ENCODE measurements at places on chromosomes 5 and 9.

DNA sequence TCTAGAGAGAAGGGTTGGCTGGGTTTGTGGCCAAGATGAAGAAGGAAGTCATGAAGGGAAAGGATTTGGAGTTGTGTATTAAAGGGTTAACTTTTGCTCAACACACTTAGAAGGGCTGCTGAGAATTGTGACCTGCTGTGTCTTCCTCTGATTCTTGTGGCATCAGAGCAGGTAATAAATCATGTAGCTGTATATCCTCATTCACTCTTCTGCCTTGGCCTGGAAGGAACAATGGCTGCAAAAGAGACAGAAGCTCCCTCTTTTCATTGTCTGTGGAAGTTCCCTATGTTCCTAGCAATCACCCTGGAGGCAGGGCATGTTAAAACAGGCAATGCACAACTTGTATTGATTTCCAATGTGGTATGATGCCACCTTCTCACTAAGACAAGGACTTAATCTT is 159.1 kb downstream of the LRRC70 start:
- DNase-seq: no peak

DNA sequence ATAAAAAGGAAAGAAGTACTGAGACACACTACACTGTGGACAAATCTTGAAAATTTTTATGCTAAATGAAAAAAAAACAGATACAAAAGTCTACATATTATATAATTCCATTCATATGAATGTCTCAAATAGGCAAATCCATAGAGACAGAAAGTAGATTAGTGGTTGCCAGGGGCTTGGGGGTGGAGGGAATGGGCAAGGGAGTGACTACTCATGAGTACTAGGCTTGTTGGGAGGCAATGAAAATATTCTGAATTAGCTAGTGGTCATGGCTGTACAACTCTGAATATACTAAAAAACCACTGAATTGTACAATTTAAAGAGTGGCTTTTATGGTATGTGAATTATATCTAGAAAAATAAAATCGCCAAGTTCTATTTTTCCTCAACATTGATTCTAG is 154.9 kb downstream of the AUH start:
- DNase-seq: no peak

DNA sequence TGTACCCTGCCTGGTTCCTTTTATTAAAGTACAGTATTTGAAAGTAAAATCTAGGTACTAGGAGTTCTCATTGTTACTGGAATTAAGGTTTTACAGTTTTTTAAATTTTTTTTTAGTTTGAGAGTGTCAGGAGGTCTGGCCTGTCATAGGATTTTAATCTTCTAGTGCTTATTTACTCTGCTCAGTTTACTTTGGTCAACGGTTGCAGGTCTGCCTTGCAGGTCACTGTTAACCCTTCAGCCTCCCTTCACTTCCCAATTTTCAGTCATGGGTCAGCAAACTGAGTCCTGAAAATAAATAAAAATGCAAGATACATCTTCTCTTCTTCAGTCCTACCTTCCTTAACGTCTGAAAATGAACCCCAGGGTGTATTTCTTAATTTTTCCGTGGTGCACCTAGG is 18.8 kb upstream of the PTBP3 start:
- DNase-seq: no peak

- DNase-seq: no peak
Measured at GRCh38 chr5:158809310-158809850, 290.3 kb downstream of the EBF1 start.

DNA sequence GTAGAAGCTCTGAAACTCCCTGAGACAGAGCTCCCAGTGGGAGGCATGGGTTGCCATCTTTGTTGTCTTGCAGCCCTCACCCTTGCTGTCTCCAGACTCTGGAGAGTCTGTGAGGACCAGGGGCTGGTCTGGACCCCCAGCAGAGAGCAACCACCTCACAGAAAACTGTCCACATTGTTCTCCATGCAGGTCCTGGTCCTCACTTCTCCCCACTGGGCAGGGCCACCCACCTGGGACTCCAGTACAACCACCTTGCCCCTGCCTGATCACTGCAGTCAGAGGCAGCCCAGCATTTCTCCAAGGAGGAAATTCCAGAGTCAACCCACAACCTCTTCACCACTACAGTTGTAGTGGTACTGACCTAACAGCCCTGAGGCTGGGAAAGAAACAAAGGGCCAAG is 285.6 kb upstream of the RPS23 start:
- no peak for DNase-seq

DNA sequence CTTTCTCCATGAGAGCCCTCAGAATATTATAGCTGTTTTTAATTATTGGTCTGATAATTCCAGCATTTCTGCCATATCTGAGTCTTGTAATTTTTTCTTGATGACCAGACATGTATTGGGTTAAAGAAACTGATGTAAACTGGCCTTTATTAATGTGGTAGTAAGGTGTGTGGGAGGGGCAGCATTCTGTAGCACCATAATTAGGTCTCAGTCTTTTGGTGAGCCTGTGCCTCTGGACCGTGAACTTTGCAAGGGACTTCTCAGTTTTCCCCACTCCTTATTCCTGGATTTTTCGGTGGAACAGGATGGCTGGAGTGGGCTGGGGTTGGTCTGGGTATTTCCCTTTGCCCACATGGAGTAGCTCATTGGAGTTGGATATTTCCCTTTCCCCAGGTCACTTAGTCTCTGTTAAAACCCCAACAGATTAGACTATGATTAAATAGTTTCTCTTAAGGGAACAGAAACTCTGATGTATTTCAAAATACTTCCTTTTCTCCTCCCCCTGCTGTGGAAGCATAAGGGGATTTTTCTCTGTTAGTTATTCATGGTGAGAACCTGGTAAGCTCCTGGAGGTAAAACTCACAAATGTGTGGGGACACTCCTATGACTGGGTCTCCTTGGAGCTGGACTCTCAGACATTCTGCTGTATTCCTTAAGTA is 52.4 kb downstream of the FSD1L start:
- no peak for DNase-seq

- no peak for DNase-seq
Measured at GRCh38 chr5:152113401-152113800, 188.8 kb upstream of the GLRA1 start.

DNA sequence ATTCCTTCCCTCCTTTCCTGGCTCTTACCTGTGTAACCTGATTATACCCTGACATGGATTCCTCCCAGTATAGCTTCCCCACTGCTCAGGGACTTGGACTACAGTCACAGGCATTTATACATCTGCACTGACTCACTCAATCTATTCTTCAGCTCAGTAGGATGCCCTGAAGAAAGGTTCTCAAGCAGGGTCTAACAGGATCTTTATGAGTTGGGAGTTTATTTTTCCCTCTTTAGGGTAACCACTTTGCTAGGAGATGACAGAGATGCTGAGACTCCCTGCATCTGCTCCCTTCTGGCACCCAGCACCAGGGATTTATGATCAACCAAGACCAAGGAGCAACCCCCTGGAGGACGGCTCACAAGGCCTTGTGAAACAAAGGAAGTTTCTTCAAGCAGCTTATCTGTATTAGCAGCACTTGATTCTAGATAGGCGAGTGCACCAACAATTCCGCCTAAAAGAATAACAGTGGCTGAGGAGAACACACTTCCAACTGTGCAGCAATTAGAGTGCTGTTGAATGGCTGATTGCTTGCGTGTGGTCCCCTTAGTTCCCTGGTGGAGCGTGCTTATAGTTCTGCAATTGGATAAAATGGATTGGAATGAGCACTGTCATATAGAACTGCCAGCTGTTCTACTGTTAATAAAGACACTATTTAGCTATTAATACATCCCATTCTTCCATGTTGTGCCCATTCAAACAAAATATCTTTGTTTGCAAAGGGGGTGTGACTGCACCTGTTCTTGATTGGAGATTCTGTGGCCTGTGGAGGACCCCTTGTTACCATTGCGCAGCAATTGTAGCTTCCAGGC is 482.6 kb downstream of the ZNF608 start:
- no peak for DNase-seq

GRCh38 chr5:20959347-20959746 is 971.3 kb upstream of the CDH18 start:
- no peak for DNase-seq

DNA sequence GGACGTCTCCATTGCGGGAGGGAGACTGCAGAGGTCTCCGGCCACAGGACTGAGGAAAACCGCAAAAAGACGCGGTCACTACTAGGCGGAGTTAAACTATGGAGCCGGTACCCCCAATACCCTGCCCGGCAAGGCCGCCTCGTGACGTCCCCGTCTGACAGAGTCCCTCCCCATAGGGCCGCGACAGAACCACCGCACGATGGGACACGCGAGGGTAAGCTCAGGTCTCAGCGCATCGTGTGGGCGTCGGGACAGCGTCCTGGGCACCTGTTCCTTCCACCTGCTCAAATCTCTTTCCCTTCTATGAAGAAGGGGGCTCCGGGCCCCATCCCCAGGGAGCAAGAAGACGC is 35.2 kb upstream of the GLDC start:
- DNase-seq: peak; percentile 83

GRCh38 chr9:71816916-71817451 is 48.7 kb upstream of the CEMIP2 start:
- peak; percentile 22 for DNase-seq

GRCh38 chr9:115416299-115416698 is 298.3 kb upstream of the TNC start:
- DNase-seq: no peak

GRCh38 chr5:33523208-33523771 is 82.5 kb downstream of the TARS1 start:
- no peak for DNase-seq

DNA sequence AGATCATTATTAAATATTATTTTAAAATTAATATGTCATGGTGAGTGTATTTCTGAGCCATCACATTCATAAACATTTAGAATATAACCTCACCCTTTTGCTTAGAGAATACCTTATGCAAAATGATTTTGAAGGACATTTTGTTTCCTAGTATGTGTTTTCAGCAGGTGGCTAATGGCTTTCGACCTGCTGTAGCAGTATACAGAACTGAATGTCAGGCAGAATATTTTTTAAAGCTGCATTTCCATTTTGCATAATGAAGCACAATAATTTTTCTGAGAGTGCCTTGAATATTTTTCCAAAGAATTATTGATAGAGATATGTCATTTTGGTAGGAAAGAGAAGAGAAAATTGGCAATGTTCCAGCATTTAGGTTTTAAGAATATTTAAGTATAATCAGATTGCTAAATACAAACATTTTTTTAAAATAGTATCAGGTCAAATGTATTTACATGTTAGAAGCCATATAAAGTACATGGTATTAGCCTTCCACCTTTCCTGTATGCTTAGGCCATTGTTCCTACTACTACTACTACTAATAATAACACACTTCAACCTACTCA is 42.3 kb downstream of the PAM start:
- no peak for DNase-seq

DNA sequence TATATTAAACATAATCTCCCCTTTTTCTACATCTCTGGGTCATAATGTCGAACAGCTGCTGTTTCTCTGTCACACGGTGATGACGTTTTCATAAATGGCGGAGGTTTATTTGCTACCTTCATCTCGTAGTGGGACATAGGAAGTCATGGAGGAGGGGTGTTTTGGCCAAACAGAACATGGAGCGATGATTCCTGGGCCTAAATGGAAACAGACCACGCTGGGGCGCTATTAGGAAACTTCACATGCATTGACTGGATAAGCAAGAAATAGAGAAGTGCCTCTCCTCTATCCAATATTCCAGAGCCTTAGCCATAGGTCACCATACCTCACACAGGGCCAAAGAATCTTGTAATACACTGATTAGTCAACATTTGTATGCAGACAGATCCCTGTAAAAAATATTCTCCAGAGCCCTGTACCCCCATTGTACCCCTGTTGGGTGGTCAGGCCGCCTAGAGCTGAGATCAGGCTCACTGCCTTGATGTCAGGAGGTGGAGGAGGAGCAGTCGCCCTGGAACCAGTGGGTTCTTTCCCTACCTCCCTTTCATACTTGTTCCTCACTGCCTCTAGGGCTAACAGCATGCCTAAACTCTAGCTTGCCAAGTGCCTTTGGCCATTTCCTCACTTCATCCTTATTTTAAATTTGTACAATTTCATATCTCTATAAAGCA is 77.8 kb upstream of the SPIN1 start:
- DNase-seq: no peak

DNA sequence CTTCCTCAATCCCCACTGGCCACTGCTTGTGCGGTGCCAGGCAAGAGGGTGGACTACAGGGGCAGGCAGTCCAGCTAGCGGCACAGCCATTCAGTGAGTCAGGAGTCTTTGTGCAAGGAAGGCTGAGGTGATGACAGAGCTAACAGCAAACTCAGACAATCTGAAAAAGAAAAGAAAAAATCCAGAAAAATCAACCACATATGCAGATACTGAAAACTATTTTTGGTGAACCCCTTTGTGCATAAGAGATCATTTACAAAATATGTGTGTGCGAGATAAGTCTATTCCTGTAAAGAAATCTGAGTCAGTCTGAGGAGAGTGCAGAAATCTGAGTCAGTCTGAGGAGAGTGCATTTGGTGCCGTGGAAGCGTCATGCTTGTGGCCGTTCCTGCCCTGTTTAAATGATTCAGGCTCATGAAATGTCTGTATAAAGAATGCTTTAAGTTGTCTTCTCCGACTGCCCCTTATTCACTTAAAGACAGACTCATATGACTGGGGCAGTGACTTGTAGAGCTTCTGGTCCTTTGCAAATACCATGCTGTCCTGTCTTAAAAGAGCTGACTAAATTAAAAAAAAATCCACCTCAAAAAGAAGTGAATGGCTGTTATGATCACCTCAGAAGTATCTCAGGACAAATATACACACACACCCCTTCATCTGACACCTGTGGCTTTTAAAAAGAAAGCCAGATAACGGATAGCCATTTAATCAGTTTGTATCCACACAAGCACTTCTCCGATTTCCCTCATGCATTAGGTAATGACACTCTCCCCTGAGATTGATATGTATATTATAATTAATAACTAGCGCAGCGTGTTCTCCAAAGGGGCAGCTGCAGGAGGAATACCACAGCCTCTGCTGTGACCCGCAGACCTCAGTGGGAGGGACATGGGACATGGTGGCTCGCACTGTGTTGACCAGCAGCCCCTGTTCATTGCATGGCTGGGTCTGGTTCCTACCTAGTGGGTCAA is 47.3 kb downstream of the TRIO start:
- DNase-seq: no peak

- DNase-seq: no peak
Measured at GRCh38 chr5:37132646-37133045, 116.5 kb downstream of the CPLANE1 start.

DNA sequence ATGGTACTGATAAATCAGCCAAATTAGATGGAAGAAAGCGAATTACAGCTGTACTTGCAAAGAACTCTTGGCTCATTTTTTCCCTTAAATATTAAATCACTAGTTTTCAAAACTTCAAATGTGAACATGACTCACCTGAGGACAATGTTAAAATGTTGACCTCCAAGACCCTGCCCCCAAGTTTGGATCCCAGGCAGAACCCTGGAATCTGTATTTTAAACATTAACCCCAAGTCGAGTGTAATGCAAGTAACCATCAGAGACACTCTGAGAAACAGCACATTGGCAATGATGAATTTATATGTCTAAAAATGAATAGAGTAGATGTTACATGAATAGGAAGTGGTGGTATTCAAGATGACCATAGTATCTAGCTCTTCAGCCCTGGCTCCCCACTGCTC is 2.3 kb upstream of the CD274 start:
- DNase-seq: no peak

DNA sequence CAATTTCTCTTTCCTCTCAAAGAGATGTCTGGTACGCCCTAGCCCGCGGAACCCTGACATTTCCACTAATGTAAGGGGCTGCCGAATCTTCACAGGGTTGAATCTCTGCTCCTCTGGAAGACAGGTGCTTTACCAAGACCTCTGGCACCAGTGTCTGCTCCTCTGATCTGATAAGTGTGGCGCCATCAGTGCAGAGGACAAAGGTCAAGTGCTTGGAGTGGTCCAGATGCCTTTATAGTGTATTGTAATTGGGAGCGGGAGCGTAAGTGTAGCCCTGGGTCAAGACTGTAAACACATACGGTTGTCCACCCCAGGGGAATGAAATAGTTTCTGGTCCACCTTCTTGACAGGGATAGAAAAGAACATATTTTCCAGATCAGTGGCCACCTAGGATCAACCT is 17.7 kb downstream of the ADAMTSL2 start:
- DNase-seq: no peak
